NAMALWA (cell line): ENCODE measurements at places on chromosomes 7 and 10.
A peak's percentile ranks its signal among the peaks of the same experiment; 100 is the strongest.

- DNase-seq = peak; percentile 81
Observed at GRCh38 chr10:62456611-62457101, 82.5 kb downstream of the ZNF365 start.

GRCh38 chr7:41067576-41067975 is 635.3 kb downstream of the INHBA start:
- DNase-seq = no peak

DNA sequence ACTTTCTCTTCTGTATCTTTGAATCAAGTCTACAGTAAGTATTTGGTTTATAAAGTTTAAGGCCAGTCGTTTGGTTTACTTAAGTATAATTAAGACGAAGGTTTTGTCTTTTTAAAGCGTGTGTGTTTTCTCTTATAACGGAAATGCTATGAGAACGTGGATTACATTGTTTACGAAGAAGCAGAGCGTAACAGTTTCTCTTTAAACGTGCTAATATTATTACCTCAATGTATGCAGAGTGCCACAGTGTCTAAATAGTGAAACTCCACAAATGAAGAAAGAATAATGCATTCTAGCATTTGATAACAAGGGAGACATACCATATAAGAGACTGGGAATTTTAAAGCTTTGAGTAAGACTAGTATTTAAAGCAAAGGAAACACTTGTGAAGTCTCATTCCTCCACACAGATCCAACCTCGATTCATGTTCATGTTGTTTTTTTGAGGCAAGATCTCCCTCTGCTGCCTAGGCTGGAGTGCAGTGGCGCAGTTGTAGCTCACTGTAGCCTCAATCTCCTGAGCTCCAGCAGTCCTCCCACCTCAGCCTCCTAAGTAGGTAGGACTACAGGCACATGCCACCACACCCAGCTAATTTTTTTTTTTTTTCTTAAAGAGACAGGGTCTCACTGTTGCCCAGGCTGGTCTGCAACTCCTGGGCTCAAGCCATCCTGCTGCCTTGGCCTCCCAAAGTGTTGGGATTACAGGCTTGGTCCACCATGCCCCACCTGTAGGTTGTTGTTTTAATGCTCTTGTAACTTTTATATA is 75.1 kb downstream of the ANKRD61 start:
- DNase-seq = peak; percentile 74

DNA sequence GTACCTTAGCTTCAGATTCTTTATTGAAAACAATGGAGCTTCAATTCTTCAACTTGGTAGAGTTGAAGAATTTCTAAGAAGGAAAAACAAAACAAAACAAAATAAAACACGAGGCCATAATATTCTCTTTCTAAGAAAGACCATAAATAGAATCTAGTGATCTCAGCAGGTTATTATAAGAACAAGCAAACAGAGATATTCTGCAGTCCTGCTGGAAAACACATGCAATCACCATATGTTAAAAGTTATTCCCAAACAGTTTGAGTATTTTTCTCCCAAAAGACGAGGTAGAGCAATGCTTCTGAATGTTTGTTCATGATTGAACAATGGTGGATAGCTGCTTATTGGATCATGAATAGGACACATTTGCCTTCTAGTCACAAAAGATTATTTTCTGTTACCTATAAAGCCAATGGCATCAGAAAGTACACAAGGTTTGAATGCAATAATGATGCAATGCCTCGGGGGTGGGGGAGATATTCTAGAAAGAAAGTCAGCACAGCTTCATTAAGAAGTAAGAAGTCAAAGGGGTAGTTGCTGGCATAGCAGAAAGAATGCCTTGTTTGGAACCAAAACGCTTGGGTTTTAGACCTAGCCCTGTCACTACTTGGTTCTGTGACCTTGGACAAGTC is 59.3 kb downstream of the CREB3L2 start:
- DNase-seq = no peak

DNA sequence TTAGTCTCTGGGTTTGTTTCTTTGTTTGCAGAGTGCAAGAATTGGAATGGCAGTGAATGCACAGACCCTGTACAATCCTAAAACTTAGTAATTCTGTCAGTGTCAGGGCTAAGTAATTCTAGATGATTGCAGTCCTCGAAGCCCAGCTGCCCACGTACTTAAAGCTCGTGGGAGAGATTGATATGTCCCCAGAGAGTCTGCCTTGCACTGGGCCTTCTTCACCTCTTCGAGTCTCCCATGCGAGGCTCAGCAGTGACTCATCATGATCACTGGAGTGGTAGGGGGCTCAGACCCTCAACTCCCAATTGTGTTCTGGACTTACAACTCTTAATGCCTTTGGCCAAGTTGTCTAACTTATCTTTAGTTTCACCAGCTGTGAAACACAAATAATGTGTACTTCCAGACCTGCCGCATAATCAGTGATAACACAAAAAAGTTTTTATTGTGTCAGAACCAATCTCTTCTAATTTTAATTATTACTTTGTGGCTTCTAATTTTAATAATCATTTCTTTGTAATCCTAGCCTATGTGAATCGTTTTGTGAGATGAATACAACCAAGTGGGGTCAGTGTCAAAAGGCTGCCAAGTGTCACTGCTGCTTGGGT is 345.6 kb upstream of the LRGUK start:
- no peak for DNase-seq

DNA sequence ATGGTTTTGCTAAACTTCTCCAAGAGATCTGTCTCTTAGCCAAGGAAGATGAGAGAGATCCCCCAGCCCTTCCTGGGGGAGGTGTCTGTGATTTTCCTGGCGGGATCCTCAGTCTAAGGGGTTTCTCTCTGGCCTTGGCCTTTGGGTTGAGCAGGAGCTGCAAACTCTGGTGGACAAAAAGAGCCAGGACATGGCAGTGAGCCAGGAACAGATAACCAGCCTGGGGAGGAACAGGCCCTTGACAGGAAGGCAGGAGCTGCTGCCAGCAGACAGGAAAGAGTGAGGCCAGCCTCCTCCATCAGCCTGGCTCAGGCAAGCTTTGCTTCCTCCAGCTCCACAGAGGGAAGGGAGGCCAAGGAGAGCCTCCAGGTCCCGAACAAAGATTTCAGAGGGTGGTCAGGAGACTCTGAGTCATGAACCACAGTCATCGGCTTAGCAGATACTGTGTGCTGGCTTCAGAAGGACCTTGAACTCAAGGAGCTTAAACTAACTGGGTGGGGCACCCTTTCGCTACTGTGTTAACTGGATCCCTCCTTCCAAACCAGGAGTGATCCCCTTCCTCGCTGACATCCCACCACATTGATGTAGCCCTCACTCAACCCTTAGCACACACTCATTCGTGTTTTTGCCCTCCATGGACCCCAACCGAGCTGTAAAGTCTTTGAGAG is 34.7 kb downstream of the DDIT4 start:
- DNase-seq = no peak

- no peak for DNase-seq
Observed at GRCh38 chr7:155597753-155598140, 46.7 kb upstream of the RBM33 start.

DNA sequence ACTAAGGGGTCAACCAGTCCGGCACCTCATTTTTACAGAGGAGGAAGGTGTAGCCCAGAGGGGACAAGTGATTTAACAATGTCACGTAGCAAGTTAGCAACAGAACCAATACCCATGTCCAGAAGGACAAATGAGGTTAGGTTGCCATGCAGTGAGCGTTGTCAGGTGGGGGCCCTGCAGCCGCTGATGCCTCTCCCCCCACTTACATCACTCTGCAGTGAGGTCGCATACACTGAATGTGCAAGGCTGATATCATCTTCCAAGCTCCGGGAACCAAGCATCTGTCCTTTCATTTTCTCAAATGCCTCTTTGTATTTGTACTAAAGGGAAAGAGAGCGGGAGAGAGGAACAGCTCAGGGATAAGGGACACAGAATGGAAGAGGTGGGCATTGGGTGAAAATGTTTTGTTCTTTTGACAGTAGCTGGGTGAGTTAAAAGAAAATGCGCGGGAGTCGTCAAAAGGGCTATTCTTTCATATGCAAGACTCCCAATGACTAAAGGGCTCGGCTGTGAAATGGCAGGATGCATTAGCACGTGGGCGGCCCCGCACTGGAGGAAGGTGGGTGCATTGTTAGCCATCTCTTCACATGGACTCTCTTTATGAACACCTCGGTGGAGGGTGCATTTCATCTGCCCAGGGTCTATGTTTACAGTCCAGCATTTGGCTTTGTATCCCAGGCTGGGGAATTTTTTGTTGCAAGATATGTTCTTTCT is 49.7 kb downstream of the NRAP start:
- no peak for DNase-seq

DNA sequence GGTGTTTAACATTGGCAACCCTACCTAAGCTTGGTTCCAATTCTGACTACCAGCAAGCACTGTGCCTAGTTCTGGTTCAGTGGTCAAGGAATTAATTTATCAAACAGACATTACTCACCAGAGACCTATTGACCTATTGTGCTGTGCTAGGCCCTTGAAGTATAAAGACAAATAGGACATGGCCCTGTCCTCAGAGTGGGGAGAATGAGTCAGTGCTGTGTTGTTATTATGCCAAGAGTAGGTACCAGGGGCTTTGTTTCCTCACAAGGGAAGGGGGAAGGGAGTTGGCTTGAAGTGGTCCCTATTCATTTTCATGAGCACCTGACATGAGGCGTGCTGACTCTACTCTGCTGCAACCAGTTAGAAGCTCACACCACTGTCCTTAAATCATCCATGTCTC is 62.6 kb upstream of the PLPP4 start:
- no peak for DNase-seq

DNA sequence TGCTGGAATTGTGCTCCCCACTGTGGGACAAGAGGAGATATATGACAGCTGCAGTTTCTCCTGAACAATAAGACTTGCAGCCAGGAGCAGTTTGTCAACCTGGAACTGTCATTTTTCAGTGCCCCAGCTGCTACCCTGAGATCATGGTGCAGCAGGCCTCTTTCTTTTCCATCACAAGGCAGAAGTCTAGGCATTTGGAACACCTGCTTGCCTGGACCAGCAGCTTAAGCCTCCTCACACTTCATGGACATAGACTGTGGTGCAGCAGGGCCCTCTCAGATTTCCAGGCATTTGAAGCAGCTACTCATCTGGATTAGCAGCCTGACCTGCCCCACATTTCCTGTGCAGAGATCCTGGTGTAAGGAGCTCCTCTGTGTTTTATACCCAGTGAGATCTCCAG is 450.7 kb upstream of the TEX47 start:
- no peak for DNase-seq

DNA sequence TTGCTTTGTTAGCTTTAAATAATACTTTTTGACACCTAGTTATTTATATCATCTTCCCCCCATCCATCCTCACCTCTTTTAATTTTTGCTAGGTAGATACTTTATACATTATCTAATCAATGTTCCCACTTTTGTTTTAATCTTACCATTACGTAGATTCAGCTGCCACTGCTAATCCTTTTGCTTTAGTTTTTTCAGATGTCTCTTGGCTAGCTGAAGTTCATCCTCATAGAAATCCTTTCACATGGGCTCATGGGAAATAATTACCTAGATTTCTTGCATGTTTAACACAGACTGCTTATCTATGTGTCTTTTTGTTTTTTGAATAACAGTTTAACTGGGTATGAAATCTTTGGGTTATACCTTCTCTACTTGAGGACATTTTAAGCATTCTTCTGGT is 60.1 kb downstream of the ZNRF2 start:
- peak; percentile 40 for DNase-seq

DNA sequence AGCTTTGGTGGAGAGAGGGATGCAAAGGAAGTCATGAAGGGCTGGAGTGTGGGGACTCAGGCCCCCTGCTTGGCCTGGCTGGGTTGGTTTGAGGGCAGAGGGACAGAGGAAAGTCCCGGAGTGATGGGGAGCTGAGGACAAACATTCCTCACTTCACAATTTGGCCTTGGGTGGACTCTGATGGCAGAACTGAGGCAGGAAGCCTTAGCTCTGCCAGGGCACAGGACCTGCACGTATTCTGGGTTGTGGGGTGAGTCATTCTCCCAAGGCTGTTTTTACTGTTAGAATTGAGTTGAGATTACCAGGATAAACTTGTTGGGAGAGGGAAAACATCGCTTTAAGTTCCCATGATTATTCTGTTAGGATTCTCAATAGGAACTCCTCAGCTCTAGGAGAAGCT is 2.6 kb downstream of the GOLGA7B start:
- no peak for DNase-seq

GRCh38 chr10:108496106-108496505 is 1331.6 kb upstream of the SORCS1 start:
- no peak for DNase-seq

DNA sequence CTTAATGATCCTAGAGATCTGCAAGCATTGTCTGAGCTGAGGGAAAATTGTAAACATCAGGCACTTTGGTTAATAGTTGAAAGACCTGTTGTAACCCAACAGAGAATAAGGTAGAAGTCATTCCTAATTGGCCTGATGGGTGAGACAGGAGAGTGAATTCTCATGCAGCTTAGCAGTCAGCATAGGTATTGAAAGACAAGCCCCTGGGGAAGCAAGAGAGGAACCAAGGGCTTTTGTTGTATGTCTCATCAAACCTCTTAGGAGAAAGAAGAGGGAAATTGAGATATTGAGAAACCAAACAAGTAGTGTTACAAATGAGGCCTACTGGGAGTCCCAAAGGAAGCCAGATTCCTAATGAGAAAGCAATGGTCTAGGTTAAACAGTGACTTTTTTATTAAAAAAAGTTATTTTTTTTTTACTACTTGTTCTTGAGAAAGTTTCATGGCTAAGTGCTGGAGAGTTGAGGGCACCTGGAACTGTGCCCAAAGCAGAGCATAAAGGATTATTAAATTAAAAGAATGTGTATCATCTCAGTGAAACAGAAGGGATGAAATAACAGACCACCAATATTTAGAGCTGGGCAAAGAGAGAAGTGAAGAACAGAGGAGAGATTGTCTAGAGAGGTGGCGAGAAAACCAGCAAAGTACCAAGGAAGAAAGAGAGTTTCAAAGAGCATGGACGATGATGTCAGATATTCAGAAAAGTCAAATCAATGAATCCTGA is 168.9 kb downstream of the CDK14 start:
- no peak for DNase-seq

DNA sequence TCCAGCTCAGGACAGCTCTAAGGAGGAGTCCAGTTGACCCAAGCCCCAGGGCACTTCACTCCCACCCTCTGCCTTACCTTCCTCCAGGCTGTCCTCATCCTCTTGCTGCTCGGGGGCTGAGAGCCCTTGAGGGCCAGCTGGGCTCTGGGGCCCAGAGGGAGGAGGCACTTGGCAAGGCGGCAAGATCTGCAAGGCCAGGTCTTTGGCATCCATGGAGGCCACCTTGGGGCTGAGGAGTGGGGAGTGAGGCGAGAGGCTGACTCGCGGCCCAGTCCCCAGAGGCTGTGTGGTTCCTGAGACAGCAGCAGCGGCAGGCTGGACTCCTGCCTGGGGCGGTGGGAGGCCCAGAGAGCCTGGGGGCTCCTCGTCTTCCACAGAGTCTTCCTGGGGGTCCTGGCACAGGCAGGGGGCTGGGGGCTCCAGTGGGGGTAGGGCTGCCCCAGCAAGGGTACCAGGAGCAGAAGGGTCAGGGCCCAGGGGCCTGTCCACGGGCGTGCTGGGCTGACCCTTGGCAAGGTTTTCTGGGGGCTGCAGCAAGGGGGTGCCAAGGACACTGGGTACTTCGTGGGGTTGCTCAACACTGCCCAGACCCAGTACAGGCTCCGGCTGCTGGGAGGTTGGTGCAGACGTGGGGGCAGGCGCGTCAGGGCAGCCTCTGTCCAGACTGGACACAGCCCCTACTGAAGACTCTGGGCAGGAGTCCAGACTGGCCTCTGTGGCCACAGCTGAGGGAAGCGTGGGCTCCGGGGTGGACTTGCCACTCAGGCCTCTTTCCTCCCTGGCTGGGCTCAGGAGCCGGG is 6.5 kb downstream of the NACAD start:
- no peak for DNase-seq
